Left ventricle myocardium inferior (tissue), 1 donor: ENCODE measurements at places on chromosomes 1 and 21.
A peak's percentile ranks its signal among the peaks of the same experiment; 100 is the strongest.

- H3K4me3 ChIP-seq: peak overlapping the region; percentile 79
- peak; percentile 18 for DNase-seq
- no peaks in the 10 kb centered on the region for H3K36me3 ChIP-seq
- peaks cover 25% of the 10 kb centered on the region for H3K4me1 ChIP-seq
- H3K27me3 ChIP-seq: peaks cover 16% of the 10 kb centered on the region
Measured at GRCh38 chr1:65264197-65264929, 45.0 kb upstream of the DNAJC6 start.

DNA sequence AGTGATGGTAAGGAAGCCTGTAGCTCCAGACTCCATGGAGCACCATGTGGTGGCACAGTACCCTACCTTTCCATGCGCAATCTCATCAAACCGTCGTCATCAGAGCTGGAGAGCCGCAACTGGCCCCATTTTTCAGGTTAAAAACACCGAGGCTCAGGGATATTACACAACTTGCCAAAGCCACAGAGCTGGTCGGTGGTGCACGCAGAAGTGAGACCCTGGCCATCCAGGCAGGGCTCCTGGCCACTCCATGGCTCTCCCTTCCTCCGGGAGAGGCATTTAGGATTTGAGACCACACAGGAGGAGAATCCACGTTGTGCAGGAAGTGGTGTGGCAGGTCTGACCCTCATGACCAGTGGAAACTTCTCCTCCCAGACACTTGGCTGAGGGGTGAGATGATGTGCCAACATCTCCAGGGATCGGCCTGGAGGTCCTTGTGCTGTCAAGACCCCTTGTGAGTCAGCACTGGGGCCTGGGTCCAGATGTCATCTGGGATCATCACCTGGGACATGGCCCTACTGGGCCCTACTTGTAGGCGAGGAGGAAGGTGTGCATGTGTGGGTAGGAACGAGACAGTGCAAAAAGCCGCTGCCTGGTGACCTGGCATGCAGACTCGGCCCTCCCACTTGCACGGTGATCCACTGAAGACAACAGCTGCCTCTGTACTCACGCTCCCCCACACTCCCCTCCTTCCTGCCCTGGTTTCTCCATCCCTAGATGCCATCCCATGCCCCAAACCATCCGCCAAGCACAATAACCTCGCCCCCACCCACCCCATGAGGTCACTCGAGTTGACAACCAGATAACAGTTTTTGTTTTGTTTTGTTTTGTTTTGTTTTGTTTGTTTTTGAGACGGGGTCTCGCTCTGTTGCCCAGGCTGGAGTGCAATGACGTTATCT is 10.4 kb downstream of the TFF3 start:
- no peak overlapping the region for H3K4me3 ChIP-seq
- H3K27me3 ChIP-seq: peaks cover 41% of the 10 kb centered on the region
- no peaks in the 10 kb centered on the region for H3K36me3 ChIP-seq
- DNase-seq: no peak
- no peak overlapping the region for H3K27ac ChIP-seq
- peaks cover 32% of the 10 kb centered on the region for H3K4me1 ChIP-seq

DNA sequence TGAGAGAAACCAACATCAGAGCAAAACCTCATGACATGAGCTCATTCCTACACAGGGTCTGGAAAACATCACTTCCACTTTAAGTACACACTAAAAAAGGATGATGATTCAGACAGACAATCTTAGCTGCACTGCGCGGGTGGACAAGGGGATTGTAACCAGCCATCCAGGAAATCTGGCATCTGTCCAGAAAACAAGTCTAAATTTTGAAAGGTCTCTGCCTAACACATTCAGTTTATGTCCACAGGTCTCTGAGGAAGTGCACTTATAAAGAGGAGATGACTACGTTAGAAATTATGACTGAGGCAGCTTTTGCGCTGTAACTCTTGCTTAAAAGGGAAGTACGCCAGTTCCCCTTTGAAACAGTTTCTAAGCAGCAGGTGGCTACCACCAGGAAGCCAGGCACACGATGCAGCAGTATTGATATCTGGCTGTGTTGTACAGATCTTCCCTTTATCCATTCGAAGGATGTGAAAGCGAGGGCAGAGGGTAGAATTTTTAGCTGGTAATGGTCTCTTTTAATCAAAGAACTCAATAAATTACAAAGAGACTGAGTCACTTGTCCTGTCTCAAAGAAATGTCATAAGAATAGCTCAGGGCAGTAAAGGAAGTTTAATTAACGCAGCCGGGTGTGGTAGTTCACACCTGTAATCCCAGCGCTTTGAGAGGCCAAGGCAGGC is 128.0 kb downstream of the SETD4 start:
- peak overlapping the region; percentile 25 for H3K4me3 ChIP-seq
- H3K4me1 ChIP-seq: peaks cover 22% of the 10 kb centered on the region
- no peaks in the 10 kb centered on the region for H3K27me3 ChIP-seq
- peak overlapping the region; percentile 71 for H3K27ac ChIP-seq

- peak within 1 kb of the TSS; percentile 89 for H3K27ac ChIP-seq
- peak; percentile 84 for DNase-seq
- peak within 1 kb of the TSS; percentile 84 for H3K4me3 ChIP-seq
- H3K27me3 ChIP-seq: no peaks in the 10 kb centered on the region
- H3K4me1 ChIP-seq: peaks cover 66% of the 10 kb centered on the region
- H3K36me3 ChIP-seq: no peaks in the 10 kb centered on the region
Measured at GRCh38 chr1:175192630-175193526, at the start of gene KIAA0040. Gene KIAA0040, minus strand, starts transcription at chr1:175192776. Its CDS starts 31,763 bp downstream, at chr1:175161013.

DNA sequence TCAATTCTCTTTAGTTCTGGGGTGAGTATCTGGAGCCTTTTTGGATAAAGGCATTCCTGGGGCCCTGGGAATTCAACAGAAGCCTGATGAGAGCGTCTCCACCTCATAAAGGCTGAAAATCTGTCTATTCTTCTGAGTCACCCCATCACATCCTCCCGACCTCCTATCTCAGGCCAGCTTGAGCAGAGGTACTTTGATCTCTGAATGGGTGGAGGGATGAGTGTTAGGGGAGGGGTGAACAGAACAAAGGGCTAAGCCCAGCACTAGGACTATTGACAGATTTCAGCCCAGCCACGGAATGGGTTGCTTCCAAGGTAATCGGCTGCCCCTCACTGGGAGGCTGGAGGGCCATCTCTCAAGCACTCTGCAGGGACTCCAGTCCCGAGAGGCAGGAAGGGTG is 2.5 kb upstream of the MYBPH start:
- no peak overlapping the region for H3K27ac ChIP-seq
- no peak overlapping the region for H3K4me3 ChIP-seq
- H3K36me3 ChIP-seq: no peaks in the 10 kb centered on the region
- H3K4me1 ChIP-seq: no peaks in the 10 kb centered on the region
- DNase-seq: no peak

DNA sequence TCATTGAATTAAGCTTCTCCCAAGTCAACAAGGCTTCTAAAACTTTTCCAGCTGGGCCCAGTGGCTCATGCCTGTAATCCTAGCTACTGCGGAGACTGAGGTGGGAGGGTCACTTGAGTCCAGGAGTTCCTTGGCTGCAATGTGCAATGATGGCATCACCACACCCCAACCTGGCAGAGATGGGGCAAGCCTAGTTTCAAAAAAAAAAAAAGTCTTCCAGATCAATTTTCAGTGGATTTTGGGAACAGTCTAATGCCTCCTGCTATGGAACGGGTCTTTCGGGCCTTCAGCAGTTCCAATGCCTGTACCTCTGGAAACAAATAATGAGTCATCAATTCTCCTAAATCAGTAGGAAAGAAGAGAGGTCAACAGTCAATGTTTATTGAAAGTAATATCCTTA is 38.0 kb downstream of the FMO4 start:
- no peaks in the 10 kb centered on the region for H3K36me3 ChIP-seq
- DNase-seq: no peak
- no peak overlapping the region for H3K27ac ChIP-seq
- H3K27me3 ChIP-seq: no peaks in the 10 kb centered on the region

DNA sequence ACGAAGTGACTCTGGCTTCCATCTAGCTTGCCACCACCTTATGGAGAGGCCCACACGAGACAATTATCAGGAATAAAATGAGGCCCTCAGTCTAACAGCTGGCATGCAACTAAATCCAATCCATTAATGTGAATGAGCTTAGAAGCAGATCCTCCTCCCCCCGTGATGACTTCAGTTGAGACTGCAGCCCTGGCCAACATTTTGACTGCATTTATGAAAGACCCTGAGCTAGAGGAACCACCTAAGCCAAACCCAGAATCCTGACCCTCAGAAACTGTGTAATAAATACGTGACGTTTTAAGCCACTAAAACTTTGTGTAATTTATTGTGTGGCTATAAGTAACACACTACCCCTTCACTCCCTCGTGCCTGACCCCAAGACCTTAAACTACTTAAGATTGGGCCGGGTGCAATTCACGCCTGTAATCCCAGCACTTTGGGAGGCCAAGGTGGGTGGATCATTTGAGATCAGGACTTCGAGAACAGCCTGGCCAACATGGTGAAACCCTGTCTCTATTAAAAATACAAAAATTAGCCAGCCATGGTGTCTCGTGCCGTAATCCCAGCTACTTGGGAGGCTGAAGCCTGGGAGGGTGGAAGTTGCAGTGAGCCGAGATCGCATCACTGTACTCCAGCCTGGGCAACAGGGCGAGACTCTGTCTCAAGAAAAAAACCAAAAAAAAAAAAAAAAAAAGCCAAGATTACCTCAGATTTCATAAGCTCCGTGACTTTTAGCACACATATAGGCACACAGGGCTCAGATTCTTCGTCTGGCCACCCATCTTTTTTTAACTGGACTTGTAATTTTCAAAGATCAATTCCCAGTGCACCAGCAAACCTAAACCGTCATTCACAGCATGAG is 72.5 kb downstream of the ENAH start:
- peaks cover 61% of the 10 kb centered on the region for H3K4me1 ChIP-seq
- H3K27ac ChIP-seq: peak overlapping the region; percentile 71
- H3K4me3 ChIP-seq: peak overlapping the region; percentile 33

DNA sequence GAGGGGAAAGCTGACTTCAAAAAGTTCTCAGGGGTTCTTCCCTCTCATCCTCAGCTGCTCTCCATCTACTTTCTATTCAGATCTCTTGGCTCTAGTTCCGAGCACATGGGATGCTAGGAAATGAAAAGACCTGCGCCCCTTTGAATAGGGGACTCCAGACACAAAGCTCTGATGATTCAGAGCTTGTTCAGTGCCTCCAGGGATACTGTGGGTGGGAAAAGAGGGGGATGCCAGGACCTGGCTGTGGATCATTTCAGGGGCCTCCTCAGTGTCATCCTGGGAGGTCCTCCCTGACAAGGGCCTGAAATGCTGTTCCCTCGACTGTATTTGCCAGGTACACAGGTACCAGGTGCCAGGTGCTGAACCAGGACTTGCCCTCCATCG is 943 bp upstream of the KIAA0040 start:
- no peaks in the 10 kb centered on the region for H3K36me3 ChIP-seq
- H3K27me3 ChIP-seq: no peaks in the 10 kb centered on the region
- no peak for DNase-seq
- peak overlapping the region; percentile 89 for H3K27ac ChIP-seq
- H3K4me3 ChIP-seq: peak overlapping the region; percentile 84

- H3K4me3 ChIP-seq: no peak overlapping the region
- peaks cover 67% of the 10 kb centered on the region for H3K4me1 ChIP-seq
- H3K27me3 ChIP-seq: no peaks in the 10 kb centered on the region
- no peak for DNase-seq
Measured at GRCh38 chr1:230208619-230209261, 141.7 kb downstream of the GALNT2 start.

- no peak overlapping the region for H3K27ac ChIP-seq
- peaks cover 8% of the 10 kb centered on the region for H3K4me1 ChIP-seq
- no peaks in the 10 kb centered on the region for H3K36me3 ChIP-seq
- DNase-seq: no peak
- no peaks in the 10 kb centered on the region for H3K27me3 ChIP-seq
- H3K4me3 ChIP-seq: no peak overlapping the region
Measured at GRCh38 chr1:86779308-86780191, 75.2 kb downstream of the SH3GLB1 start.

DNA sequence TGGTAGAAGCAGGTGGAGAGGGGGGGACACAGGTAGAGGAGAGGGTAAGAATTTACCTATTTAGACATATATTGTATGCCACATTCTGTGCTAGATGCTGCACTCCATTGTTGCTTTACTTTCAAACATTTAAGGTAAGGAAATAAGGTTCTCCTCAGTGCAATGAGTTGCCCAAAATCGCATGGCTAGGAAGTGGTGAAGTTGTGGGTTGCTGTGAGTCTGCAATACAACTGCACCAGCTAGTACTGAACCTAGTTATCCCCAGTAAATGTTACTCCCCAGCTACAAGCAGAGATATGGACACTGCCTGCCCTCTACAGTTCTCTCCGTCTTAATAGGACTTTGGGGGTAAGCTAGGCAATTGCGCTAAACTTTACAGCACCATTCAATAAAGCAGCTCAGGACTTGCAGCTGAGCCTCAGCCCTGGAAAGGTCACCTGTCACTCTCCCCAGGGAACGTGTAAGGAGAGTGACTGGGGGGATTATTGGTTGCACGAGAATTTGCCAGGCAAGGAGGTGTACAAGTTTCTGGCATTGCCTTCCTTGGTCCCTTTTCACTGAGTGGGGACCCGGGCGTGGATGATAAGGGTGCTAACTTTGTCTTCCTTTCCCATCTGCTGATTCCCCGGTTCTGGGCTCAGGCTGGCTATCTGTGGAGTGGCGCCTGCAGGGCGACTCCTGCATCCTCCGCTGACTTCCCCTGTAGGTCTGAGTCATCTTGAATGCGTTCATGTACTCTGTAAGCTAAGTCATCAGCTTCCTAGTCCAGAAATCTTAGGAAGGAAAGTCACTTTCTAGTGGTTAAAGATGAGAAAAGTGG is 71.3 kb upstream of the CNTN2 start:
- H3K4me1 ChIP-seq: peaks cover 4% of the 10 kb centered on the region
- H3K27me3 ChIP-seq: peaks cover 18% of the 10 kb centered on the region
- DNase-seq: no peak
- no peak overlapping the region for H3K4me3 ChIP-seq
- H3K27ac ChIP-seq: no peak overlapping the region

- H3K4me1 ChIP-seq: peaks cover 63% of the 10 kb centered on the region
- H3K36me3 ChIP-seq: no peaks in the 10 kb centered on the region
- DNase-seq: no peak
- H3K4me3 ChIP-seq: no peak overlapping the region
- H3K27ac ChIP-seq: no peak overlapping the region
Measured at GRCh38 chr21:15742052-15742670, 12.4 kb downstream of the USP25 start.

- no peaks in the 10 kb centered on the region for H3K27me3 ChIP-seq
- DNase-seq: no peak
- peaks cover 71% of the 10 kb centered on the region for H3K4me1 ChIP-seq
- H3K4me3 ChIP-seq: no peak overlapping the region
Measured at GRCh38 chr1:221725735-221726672, 15.9 kb downstream of the DUSP10 start.
